ENCODE measurements at places on chromosomes 5 and 9.

DNA sequence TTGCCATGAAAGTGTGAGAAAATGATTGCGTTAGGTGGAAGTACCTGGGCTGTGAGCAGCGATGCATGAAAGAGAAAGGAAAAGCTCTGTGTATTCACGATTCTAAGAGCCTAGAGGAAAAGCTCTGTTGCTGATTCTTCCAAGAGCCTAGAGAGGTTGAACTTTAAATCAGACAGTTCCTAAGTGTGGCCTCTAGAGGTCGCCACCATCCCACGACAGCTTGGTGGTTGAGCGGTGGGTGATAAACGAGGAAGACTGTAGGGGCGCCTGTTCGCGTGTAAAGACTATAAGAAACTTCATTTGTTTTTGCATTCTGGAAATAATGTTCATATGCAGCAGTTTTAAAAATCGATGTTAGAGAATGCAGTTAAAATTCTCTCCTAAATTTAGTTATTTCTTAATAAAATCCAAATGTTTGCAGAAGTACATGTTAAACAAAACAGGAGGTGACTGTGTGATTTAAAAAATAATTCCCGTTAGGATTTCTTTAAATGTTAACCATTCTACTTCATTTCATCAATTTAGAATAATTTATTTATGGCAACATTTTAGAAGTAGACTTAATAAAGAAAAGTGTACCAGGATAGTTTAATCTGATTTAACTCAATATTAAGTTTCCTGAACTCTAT lies 107.7 kb downstream of the TENT4A start:
- H3K4me3 ChIP-seq, result no peak overlapping the region
- peak; percentile 40 for DNase-seq
- H3K36me3 ChIP-seq, result no peaks in the 10 kb centered on the region
- H3K27ac ChIP-seq, result no peak overlapping the region
- H3K27me3 ChIP-seq, result peaks cover 8% of the 10 kb centered on the region

DNA sequence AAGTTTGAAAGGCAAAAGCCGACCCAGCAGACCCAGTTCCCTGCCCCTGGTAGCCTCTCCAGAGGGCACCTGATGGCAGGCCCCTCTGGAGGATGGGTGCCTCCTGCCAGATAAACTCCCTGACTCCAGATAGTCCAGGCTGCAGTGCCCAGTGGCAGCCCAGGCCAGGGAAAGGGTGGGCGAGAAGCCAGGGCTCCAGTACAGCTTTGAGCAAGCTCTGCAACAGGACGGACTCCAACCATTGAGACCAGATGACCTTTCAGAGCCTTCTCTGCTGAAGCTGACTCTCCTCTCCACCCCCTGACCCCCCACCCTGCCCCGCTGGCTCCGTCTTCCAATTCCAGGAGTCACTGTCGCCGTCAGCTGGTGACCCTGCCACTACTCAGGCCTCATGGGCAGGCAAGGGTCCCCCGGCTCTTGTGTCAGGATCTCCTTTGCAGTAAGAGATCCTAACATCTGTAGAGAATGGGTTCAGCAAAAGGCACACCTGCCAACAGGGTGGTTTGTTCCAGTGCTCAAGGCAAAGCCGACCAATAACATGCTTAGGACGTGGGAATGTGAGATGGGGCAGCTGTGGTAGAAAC lies 15.5 kb upstream of the FCN1 start:
- no peaks in the 10 kb centered on the region for H3K4me1 ChIP-seq
- no peaks in the 10 kb centered on the region for H3K36me3 ChIP-seq
- peaks cover 16% of the 10 kb centered on the region for H3K27me3 ChIP-seq

- H3K36me3 ChIP-seq, result no peaks in the 10 kb centered on the region
- no peaks in the 10 kb centered on the region for H3K27me3 ChIP-seq
- H3K4me3 ChIP-seq, result no peak overlapping the region
- no peak overlapping the region for H3K27ac ChIP-seq
- no peaks in the 10 kb centered on the region for H3K4me1 ChIP-seq
Measured at GRCh38 chr5:95595289-95595931, 24.5 kb upstream of the GPR150 start.

DNA sequence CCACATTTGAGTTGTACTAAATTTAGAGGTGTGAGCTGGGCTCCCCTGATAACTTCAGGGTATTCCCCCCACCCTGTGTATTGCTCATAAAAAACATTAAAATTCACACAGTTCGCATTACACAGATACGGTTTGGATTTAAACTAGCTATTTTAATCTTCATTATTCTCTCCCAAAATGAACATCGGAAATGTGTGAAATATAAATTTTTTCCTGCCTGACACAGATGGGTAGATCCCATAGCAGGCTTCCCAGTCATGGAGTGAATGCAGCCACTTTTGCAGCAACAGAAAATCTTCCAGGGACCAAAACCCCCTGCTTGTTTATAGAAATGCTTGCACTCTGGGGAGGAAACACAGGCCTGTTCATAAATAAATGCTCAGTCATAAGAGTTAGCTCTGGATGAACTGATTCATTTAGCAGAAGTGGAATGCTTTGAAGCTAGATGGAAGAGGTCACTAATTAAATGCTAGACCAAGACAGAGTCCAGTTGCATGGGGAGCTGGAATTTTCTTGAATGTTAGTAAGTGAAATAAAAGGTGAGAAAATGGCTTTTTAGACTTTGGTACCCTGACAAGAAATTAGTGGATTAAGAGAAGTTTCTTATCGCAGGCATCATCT lies 115.6 kb downstream of the PDE8B start:
- H3K27me3 ChIP-seq, result no peaks in the 10 kb centered on the region
- H3K4me3 ChIP-seq, result no peak overlapping the region
- H3K4me1 ChIP-seq, result no peaks in the 10 kb centered on the region
- no peak overlapping the region for H3K27ac ChIP-seq

- no peak overlapping the region for H3K27ac ChIP-seq
- H3K4me1 ChIP-seq, result no peaks in the 10 kb centered on the region
- H3K4me3 ChIP-seq, result no peak overlapping the region
- H3K36me3 ChIP-seq, result no peaks in the 10 kb centered on the region
- DNase-seq, result no peak
Measured at GRCh38 chr5:152649609-152650008, 244.5 kb upstream of the NMUR2 start.
